ENCODE measurements at places on chromosomes 6 and 20. TPM values are rescaled to one million over a fixed set of nuclear protein-coding genes. Genes with fewer than 3 reads are reported as not detected.

The HTR1E gene
- total RNA-seq, result not detected

The TFAP2A gene
- 83.9 TPM for total RNA-seq

The MCCD1 gene
- not detected for total RNA-seq

DNA sequence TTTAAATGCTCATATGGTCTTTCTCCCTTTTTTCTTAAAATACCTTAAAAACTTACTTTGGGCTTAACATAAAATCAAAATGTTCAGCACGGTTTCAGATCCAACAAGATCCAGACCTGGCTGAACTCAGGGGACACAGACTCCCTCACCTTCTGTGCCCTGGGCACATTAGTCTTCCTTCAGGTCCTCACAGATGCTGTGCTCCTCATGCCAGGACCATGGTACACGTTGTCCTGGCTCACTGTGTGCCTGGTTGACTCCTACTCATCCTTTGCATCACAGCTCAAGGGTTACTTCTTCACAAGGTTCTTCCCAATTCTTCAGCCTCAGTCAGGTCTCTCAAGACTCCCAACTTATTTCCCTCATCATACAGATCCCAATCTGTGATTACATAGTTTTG is 73.6 kb upstream of the TCF21 start:
- DNase-seq, result no peak

- no peak for DNase-seq
Measured at GRCh38 chr6:6314596-6314995, 5.9 kb downstream of the F13A1 start.

DNA sequence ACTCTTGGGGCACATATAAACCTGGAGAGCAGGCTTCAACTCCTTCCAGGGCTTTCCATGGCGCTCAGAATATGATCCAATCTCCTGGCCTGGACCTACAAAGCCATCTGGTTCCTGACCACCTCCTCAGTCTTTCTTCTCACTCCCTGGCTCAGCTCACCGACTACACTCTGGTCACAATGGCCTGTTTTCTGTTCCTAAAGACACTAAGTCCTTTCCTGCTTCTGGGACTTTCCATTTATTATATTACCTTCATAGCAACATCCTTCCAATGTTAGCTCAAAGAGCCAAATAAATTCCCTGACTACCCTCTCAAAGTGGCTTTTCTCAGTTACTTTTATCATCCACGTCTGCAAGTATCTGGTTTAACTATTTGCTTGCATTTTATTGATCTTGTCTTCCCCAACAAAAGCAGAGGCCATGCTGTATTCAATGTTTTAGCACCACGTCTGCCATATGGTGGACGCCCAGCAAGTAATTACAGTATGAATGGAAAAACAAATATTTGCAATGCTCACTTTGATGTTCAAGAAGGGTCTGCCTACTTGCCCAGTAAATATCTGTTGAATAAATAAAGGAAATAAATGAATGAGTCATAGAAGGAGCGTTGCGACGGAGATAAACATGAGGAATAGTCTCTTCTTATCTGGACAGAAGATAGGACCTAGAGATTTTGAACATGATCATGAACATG is 328.4 kb downstream of the ESR1 start:
- peak; percentile 12 for DNase-seq

The MUCL3 gene
- not detected for total RNA-seq

DNA sequence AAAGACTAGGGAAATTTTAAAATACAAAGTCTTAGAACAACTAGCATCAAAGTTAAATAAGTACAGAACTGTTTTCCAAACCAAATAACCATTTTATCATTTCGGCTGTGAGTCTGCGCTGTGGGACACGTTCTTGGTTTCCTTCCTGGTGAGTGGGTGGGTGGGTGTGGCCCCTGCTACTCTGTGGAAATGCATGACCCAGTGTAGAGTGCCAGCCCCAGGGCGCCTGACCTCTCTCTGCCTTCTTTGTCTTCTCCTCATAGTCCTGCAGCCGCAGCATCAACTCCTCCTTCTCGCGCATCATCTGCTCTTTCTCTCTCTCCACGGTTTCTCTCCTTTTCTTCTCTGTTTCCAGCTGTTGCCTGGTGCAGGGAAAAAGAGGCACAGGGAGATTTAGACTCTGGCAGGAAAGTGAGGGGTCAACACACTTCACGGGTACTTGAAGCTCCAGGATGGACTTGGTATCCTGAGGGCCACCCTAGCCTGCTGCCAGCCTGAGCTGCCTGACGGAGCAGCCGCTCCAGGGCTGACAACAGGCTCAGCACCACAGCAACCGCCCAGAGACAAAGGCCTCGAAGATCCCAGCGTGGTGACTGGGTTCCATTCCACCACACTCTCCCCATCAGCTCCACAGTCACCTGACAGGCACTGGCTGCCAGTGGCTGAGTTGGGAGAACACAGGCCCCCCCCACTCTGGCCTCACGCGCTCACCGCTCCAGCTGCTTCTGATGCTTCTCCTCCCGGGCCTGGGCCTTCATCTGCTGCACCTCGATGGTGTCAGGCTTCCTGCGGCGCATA is 48.4 kb downstream of the EZR start:
- no peak for DNase-seq

DNA sequence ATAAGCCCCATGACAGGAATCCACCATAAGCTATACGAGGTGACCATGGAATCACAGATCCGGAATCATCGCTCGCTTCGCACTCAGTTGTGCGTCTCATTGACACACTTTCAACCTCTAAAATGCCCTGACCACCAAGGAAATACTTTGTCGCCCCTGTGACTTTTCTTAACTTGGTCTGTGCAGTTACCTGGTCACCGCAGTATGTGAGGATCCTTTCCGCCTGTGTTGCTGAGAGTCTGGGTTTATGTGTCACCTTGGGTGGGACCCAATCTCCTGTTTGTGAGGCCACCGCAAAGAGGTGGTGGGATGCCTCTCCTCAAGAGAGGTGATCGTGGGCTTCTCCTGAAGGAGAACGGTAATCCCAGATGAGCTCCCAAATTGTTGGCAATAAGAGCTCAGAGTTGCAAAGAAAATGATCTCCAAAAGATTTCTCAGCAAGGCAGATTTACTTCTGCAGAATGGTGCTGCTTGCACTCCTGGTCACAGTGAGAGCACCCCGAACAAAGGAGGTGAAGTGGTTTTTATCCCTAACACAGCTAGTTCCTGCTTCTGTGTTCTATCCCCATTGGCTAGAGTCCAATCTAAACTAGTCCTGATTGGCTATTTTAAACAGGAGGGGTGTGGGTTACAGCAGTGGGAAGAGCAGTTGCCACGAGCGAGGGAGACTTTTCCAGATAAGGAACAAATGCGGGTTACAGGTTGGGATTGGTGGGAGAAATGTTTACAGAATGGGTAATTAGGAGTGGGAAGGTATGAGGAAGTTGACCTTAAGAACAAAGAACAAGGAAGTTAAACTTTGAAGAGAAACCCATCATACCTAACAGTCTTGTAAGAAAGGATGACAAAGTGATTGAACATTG is 9.1 kb upstream of the ZNFX1 start:
- DNase-seq, result no peak

The MOG gene
- not detected for total RNA-seq

GRCh38 chr6:63245420-63245819 is 34.2 kb downstream of the FKBP1C start:
- no peak for DNase-seq

GRCh38 chr20:47272893-47273590 is 83.5 kb downstream of the ZMYND8 start:
- DNase-seq, result peak; percentile 67

- no peak for DNase-seq
Measured at GRCh38 chr6:78911218-78911940, 44.0 kb downstream of the IRAK1BP1 start.

DNA sequence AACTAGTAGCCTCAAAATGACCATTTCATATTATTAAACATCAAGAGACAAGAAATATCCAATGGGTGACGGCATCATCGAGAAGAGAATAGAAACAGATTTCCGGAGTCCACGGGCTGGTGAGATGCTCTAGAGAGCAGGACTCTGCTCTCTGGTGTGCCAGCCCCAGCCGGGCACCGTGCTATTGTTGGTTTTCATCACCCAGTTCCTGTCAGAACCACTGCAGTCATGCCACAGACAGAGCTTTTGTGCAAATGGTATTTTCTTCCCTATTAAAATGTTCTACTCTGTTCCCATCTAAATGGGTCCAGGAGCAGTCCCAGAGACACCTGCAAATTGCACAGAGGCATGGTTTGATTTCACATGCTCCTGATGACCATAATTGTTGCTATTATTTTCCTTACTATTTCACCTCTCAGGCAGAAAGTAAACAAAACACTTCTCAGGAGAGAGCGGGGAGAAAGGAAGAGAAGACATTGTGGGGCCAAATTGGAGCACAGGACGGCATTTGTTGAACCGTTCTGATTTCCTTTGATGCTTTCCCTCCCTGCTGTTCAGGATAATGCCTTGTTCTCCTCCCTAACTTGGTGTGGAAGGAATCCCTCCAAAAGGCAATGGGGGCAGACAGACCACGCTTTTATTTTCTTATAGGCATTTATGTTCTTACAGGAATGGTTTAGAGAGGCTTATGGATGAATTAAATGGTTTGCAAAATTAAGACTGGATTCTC is 11.4 kb upstream of the RAMACL start:
- no peak for DNase-seq

The FARS2 gene
- total RNA-seq, result 12.8 TPM

DNA sequence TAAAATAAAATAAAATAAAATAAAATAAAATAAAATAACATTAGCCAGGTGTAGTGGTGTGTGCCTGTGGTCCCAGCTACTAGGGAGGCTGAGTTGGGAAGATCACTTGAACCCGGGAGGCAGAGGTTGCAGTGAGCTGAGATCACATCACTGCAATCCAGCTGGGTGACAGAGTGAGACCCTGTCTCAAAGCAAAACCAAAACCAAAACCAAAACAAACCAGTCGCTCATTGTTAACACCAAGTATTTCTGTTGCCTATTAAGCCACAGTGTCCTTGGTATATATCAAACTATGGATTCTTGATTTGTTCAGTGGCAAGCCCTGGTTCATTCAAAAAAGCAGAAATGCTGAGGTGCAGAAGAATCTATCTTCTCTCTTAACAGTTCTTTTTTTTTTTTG is 65.7 kb downstream of the PYGB start:
- DNase-seq, result no peak

GRCh38 chr6:89035252-89036101 is 45.1 kb upstream of the PNRC1 start:
- DNase-seq, result peak; percentile 22
